ENCODE measurements at places on chromosomes 13 and 19. TPM values are rescaled to one million over a fixed set of nuclear protein-coding genes. Genes with fewer than 3 reads are reported as not detected.

C19orf73 gene
- 0.54 TPM for total RNA-seq

LATS2 gene
- total RNA-seq, result 24.5 TPM

GADD45GIP1 gene
- total RNA-seq, result 23.0 TPM

CGB1 gene
- not detected for total RNA-seq

ZNF414 gene
- 4.4 TPM for total RNA-seq

HNRNPA1L2 gene
- total RNA-seq, result 4.9 TPM

OR4F17 gene
- not detected for total RNA-seq

DDX49 gene
- 30.8 TPM for total RNA-seq

CNN1 gene
- 2.2 TPM for total RNA-seq

GIPR gene
- total RNA-seq, result 0.57 TPM

GRCh38 chr19:6514926-6515544 is 12.9 kb upstream of the TUBB4A start:
- no peak for DNase-seq

DNA sequence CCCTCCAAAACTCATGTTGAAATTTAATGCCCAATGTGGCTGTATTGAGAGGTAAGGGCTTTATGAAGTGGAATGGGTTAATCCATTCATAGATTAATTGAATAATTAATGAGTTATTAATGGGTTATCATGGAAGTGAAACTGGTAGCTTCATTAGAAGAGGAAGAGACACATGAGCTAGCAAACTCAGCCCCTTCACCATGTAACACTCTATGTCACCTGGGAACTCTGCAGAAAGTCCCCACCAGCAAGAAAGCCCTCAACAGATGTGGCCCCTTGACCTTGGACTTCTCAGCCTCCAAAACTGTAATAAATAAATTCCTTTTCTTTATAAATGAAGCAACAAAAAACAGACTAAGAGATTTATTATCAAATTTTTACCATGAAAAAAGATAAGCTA is 223.5 kb downstream of the KLF12 start:
- no peak for DNase-seq

GRCh38 chr13:77124423-77124822 is 97.5 kb upstream of the FBXL3 start:
- DNase-seq, result no peak

GRCh38 chr19:41744850-41745249 is 10.5 kb upstream of the CEACAM6 start:
- no peak for DNase-seq

DNA sequence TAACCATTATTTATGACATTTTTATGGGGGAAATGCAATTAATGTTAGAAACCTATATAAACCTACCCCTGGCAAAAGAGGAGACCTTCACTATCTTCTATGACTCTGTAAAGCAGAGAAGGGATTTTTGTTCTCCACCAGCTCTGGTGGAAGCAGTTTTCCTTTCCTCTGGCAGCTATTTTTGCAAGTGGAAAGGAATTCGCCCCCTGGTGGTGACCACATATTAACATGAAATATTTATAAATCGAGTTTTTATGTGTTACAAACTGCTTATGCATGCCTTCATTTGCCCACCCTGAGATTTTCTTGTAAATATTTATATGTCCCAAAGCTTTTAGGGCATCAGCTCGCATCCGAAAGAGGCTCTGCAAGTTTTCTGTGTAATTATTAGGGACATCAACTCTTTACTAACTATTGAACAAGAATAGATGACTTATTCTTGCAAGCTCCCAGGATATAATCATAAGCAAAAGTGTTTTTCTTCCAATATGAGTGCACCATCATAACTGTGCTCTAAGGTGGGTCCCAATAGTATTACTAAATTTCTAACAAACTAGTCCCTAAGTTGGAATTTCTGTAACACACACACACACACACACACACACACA is 62.4 kb downstream of the SERTM1 start:
- peak; percentile 83 for DNase-seq

DNA sequence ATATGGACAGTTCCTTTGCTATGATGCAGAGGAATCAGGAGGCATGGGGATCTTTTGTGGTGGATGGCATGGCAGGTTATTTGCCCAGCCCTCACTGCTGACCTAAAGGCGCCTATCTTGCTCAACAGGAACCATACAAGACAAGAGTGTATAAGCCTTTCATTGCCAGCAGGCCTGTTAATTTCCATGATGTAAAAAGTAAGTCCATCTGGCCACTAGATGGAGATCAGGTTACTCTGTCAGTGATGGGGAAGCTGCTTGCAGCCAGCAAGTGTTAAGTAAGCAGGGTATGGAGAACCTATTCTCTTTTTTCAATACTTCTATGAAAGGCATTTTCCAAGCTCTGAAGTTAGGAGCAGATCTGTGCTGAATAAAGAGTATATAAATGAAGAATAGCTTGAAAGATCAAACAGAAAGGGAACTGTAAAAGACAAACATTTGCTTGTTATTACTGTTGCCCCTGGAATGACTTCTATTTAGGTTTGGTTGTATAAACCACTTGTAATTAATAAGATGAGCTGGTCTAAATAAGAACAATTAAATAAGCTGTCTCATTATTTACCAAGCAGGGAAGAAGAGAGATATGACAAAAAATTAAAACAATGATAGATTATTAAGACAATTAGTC is 210.9 kb downstream of the RGCC start:
- DNase-seq, result peak; percentile 97

- peak; percentile 45 for DNase-seq
Measured at GRCh38 chr13:99505814-99506269, 4.6 kb downstream of the TM9SF2 start.

DNA sequence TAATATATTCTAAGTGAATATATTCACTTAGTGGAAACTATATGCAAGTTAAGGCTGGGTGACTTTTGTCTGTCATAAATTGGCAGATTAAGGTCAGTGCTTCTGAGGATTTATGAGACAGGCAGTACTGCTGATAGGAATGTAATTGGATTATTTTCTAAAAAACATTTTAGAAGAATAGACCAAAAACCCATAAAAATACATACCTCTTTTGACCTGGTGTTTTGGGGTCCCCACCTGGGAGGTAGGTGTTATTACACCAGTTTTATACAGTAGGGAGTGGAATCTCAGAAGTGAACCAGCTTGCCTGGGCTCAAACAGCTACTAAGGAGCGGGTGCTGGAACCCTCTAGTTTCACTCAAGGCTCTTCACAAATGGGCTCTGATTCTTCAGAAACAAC is 25.3 kb downstream of the COG3 start:
- DNase-seq, result no peak

DNA sequence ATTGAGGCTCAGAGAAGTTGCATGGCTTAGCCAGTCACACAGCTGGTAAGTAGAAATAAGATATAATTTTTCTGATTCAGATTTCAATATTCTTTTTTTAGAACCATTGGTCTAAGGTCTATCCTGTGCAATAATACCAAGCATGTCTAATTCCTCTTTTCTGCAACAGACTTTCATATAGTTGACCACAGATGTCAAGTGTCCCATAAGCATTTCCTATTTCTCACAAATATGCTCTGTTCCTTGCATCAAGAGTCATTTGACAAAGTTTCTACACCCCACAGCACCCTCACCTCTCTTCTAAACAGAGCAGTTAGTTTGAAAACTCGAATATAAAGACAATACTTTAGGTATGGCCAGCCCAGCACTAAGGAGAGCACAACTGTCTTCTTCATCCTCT is 26.8 kb upstream of the SACS start:
- DNase-seq, result no peak

DNA sequence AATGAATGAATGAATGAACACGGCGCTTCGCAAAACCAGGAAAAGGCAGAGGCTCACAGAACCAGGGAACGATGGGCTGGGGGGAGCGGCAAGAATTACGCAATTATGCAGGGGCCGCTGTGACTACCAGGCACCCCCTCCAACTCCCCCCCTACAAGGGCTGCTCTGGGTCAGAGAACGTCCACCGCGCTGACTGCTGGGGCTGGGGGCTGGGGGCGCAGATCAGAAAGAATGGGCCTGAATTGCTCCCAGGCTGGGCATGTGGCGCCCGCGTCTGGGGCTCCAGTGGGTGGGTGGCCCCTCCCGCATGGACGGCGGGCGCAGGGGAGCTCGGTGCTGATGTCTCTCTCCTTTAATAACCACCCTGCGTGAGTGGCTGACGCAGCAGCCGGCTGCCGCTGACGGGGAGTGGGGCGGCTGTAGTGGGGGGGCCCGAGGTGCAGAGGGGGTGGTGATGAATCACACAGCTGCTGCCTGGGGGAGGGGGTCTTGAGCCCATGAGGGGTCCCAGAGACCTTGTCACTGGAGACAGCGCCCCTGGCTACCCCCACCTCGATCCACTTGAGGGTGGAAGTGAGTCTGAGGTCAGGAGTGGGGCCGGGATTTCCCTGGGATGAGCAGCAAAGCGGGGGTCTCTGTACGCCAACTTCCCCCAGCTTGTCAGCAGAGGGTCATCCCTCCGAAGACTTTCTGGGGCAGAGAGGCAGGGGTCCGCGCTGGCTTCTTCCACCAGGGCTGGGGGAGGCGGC is 1.5 kb upstream of the CIRBP start:
- no peak for DNase-seq

DNA sequence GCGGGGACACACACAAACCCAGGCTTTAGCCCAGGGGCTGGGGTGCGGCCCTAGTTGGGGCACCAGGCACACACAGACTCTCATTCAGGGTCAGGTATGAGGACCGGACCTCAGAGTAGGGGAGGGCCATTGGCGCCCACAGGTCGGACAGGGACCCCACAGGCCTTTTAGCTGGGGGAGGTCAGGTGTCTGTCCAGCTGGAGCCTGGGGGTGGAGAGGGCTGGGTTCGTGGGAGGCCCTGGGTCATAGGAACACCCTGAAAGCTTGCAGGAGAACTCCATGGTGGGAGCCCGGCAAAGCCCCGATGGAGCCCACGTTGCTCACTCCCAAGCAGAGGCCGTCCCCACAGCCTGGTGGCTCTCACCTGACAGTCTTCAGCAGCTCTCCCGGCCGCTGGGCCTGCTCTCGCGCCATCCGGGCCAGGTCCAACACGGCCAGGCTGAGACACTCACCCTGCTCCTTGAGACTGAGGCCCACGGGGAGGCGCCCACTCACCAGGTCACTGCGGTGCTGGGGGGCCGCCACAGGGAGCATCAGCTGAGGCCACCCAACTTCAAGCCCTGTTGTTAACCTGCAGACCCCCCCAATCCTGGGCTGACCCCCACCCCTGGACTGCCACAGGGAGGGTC is 5.0 kb downstream of the JAK3 start:
- DNase-seq, result no peak

DNA sequence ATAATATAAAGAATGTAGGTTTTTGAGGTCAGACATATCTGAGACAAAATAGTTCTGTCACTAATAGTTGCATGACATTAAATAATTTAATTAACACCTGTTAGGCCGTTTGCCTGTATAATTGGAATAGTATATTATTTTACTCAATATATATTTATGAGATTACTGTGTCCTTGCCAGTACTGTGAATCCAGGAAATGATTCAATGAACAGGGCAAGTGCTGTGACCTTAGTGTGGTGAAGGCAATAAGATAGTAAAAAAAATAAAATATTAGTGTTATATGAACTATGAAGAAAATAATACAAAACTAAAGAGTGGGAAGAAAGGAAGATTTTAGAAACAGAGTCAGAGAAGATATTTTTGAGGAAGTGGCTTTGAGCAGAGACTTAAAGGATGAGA is 403.7 kb downstream of the PCDH9 start:
- no peak for DNase-seq

- DNase-seq, result no peak
Measured at GRCh38 chr19:55131421-55131820, 14.0 kb upstream of the PPP1R12C start.

- DNase-seq, result no peak
Measured at GRCh38 chr13:49343255-49343654, 95.5 kb downstream of the CDADC1 start.

GRCh38 chr19:3670796-3671679 is 29.2 kb downstream of the PIP5K1C start:
- DNase-seq, result peak; percentile 85

DNA sequence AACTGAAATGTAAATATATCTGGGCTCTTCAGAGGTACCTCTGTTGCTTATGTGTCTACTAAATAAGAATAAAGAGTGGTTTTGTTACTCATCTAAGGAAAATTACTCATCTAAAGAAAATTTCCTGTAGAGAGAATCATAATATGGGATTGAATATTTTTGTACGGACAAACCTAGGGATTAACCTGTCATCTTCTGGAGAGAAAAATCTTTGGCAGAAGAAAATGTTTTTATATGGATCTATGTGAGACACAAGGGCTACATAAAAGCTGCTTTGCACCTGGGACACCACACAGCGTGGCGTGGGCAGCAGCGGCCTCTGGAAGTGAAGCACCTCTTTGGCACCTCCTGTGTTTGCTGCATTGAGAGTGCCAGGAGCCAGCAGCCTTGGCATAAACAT is 242.9 kb upstream of the DACH1 start:
- DNase-seq, result no peak

- DNase-seq, result peak; percentile 100
Measured at GRCh38 chr19:38658462-38659306, 11.2 kb downstream of the ACTN4 start.

DNA sequence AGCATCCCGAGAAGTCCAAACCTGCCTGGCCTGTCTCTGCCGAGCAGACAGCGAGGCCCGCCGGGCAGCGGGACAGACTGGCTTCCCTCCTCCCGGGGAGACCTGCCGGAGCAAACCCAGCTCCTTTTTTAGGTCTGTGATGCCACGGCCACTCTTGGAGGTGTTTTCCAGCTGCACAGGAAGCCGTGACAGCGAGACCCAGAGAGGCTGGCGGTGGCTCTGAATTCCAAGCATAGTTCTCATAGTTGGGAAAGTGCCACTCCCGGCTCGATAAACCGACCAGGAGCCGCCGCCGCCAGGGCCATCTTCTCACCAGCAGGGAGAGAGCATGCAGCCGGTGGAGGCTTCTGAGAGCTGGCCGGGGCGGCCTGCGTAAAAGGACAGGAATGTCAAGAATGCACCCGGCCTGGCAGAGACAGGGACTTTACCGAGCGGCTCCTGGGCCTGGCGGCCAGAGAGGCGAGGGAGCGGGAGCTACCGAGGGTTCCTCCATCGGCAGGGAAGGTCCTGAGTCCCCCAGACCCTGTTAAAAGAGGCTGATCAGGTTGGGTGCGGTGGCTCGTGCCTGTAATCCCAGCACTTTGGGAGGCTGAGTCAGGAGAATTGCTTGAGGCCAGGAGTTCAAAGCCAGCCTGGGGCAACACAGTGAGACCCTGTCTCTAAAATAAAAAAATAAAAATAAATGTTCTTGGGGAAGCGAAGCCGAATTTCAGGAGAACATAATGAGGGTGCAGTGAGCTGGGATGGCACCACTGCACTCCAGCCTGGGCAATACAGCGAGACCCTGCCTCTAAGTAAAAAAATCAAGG is 64.9 kb downstream of the GADD45B start:
- peak; percentile 98 for DNase-seq

DNA sequence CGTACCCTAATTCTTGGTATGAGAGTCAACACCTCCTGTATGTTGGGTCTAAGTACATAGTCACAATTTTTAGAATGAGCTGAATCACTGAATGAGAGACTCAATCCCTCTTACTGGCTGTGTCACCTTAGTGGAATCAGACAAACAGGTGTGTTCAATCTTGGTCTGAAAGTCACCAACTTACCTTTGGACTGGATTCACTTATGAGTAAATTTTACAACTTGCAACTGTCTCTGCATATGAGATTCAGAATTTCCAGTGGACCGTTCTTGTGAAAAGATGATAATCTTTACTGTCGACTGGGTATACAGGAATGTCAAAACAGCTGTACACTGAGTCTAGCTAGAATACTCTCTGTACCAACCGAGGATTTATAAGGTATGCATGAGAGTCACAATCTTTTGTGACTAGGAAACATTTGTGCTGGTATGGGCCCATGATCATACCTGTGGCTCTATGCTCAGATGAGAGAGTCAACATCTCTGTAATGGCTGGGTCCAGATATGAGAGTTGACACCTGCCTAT is 5.9 kb upstream of the ZNF91 start:
- no peak for DNase-seq

GRCh38 chr13:23350009-23350408 is 83.5 kb downstream of the SACS start:
- DNase-seq, result no peak
